AG04449 (cell line): ENCODE measurements at places on chromosomes 6 and 20.

DNA sequence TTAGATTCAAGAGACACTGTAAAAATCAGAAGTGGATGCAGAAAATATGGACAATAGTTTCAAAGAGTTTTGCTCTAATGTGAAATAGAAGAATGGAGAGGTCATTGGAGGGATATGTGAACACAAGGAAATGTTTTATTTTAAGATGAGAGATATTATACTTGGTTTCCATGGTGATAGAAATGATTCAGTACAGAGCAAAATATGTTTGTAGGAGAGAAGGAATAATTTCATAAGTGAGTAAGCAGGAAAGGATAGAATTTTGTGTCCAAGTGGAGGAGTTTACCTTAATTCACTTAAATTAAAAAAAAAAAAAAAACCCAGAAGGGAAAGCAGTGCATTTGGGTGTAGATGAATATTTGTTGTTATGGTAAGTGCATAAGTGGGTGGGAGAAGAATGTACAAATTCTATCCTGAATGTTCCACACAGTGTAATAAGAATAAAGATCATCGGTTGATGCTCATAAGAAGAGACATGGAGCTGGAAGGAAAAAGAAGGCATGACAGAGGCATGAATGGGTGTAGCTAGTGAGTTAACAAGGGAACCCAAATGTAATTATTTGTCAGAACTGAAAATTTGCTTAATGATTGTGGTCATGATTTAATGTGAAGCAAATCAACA is 688.9 kb upstream of the GJE1 start:
- DNase-seq: no peak

GRCh38 chr6:2854396-2854982 is 12.8 kb upstream of the SERPINB1 start:
- DNase-seq: no peak

GRCh38 chr20:30922129-30922528 is 335.3 kb upstream of the DEFB115 start:
- no peak for DNase-seq

DNA sequence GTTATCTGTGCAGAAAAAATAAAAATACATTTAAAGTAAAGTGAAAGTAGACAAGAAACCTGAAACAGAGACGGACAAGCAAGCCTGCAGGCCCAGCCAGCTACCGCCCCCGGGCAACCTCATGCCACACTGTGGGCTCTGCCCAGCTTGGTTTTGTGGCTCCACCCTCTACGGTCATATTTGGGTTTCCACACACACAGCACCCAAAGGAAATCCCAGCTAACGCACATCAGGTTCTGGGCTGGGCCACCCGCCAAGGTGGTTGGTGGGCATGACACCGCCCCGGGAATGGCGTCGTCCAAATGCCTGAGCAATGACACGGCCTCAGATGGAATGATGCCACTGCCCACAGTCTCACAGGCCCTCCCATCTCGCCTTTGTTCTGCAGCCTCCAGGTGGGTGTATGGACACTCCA is 22.9 kb downstream of the FAM110A start:
- DNase-seq: no peak

- DNase-seq: no peak
Measured at GRCh38 chr20:60338556-60338955, 380.3 kb downstream of the CDH26 start.

DNA sequence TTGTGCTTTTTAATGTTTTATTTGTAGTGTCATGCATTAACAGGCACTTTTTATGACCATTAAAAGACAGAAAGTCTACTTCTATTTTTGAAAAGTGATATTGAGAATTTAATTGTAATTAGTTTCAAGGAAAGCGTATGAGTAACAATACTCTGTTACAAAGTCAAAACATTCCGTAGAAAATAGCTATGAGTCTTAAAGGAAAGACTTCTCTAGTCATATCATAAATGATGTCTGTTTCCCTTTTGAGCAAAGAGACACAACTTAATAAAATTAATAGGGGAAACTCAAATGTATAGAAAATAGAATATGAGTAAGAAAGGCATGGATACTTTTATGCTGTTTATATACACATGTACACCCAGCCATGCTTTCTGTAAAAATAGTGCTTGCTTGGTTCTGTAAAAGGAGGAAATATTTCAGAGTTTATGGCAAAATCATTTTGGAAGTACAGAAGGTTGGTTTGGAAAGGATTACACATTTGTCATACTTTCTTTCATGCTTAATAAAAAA is 107.8 kb upstream of the AHI1 start:
- DNase-seq: no peak

DNA sequence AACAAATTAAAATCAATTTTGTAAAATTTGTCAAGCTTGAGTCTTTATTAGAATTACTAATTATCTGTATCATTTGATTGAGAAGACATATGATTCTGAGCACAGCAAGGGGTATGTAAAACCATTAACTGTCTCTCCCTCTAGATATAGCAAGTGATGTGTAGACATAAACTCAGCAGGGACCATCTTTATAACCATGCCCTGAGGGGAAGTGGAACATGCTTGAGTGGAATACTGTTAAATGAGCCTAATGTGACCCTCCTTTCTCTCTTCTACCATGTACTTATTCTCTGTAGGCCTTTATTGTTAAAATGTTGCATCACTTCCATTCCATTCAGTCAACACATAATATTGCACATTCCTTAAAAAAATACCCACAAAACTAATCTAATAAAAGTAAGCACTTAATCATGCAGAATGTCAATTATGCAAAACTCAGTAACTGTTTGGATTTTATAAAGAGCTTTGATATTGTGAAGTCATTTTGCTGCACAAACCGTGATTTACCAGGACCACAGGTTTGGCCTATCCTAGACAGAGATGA is 896.6 kb upstream of the MANEA start:
- no peak for DNase-seq

GRCh38 chr6:104689551-104690205 is 170.0 kb downstream of the HACE1 start:
- peak; percentile 29 for DNase-seq

GRCh38 chr6:75490706-75491105 is 2.9 kb downstream of the FILIP1 start:
- DNase-seq: no peak

DNA sequence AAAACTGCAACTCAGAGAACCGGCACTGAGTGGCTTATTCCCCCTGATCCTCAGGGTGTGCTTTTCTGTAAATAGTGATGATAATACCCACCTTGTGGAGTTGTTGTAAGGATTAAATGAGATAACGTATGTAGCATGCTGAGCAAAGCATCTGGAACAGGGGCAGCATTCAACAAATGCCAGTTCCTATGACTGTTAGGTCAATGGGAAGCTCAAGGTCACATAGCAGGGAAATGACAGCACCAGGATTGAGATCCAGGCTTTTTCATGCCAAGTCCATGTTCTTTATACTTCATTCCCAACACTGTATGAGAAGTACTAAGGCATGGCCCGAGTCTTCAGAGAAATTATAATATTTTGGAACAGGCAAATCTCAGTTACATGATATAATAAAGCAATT is 5.1 kb downstream of the RCAN2 start:
- DNase-seq: no peak

GRCh38 chr6:5403609-5404008 is 142.3 kb downstream of the FARS2 start:
- DNase-seq: no peak

- no peak for DNase-seq
Measured at GRCh38 chr6:170480050-170480692, 72.9 kb downstream of the PSMB1 start.

DNA sequence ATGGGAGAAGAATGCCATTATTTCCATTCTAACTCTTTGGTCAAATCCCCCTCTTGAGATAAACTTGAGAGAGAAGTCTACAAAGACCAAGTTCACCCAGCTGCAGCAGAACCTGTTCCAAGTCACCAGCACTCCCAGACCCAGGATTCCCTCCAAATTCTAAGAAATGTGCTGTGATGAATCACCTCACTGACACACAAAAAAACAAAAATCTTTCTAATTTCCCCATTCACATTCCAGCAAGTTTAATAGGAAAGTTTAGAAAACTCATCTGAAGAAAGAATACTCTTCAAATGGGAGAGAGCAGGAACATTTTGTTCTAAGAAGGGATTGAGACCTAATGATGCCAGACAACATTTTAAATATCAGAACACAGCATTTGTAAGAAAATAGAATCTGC is 213.6 kb upstream of the PLCB4 start:
- DNase-seq: no peak

GRCh38 chr6:154909821-154910220 is 85.3 kb upstream of the TIAM2 start:
- no peak for DNase-seq

GRCh38 chr6:138594758-138595140 is 95.5 kb upstream of the NHSL1 start:
- no peak for DNase-seq

- no peak for DNase-seq
Measured at GRCh38 chr6:148890096-148890495, 143.3 kb downstream of the UST start.

- no peak for DNase-seq
Measured at GRCh38 chr6:63897952-63898351, 262.4 kb downstream of the PHF3 start.

DNA sequence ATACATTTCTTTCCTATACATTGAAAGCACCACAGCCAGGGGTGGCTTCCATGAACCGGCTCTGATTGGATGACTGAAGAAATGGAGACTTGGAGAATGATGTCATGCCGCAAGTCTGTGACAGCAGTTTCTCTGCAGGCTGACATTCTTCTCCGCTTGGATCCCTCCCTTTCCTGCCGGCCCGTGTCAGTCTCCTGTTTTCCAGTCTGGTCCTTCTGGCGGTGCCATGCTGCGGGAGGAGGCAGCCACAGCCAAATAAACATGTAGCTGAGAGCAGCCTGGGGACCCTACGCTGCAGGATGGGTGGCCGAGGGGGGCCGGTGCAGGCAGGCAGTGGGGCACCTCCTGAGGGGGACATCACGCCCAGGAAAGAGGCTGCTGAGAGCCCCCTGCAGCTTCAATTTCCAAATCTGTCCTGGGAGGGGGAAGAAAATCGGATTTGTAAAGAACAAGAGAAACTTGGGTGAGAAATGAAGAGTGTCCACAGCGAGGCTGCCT is 178.0 kb downstream of the TAF4 start:
- DNase-seq: no peak

GRCh38 chr6:90288404-90288803 is 8.2 kb downstream of the BACH2 start:
- no peak for DNase-seq

- no peak for DNase-seq
Measured at GRCh38 chr6:115821798-115822197, 238.9 kb downstream of the FRK start.

- no peak for DNase-seq
Measured at GRCh38 chr6:119608994-119609393, 259.4 kb upstream of the MAN1A1 start.

- no peak for DNase-seq
Measured at GRCh38 chr6:135234492-135234780, 53.3 kb downstream of the MYB start.

DNA sequence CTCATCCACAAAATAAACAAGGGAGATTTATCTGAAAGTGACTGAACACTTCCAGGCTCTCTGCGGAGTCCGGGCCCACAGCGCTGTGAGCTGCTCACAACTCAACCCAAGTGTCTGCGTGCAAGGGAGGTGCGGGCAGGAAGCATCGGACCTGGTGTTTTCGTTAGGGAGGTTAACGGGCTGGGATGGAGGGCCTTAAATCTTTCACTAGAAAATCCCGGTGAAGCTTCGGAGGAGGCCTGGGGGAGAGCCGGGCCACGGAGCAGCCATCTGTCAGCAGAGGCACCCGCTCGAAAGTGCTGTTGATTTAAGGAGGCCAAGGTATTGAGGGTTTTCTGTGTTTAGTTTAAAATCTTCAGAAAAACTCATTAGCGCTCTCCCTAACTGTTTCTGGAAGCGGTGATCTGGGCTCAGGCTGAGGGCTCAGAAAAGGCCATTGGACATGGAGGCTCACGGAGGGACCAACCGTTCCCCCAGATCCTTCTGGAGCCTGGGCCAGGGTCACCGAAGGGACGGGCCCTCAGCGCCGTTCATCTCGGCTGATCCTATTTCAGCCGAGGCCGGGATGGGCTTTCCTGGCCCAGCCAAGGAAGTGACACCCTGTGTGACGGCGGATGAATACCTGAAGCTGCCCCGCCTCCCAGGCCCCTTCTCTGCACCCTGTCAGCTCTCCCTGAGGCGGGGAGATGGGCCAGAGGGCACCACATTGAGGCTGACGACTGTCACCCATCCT is 20.7 kb downstream of the GATA5 start:
- DNase-seq: no peak

DNA sequence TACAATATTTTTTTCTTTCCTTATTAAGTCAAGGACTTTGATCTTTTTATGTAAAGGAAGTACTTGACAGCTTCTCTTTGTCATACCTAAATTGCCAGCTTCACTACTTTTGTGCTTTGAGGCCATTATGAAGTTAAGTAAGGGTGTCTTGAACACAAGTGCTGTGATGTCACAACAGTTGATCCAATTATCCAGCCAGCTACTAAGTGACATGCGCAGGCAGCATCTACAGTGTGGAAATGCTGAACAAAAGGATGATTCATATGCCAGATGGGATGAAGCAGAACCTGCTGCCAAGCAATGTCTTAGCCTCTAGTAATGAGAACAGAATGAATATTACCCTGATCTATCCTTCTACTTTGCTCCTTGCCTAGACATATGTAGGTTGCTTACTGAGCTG is 68.3 kb upstream of the TMEM244 start:
- DNase-seq: peak; percentile 59

- no peak for DNase-seq
Measured at GRCh38 chr6:150628908-150629307, 29.2 kb downstream of the PLEKHG1 start.

GRCh38 chr20:10665027-10665561 is 8.7 kb downstream of the JAG1 start:
- no peak for DNase-seq

DNA sequence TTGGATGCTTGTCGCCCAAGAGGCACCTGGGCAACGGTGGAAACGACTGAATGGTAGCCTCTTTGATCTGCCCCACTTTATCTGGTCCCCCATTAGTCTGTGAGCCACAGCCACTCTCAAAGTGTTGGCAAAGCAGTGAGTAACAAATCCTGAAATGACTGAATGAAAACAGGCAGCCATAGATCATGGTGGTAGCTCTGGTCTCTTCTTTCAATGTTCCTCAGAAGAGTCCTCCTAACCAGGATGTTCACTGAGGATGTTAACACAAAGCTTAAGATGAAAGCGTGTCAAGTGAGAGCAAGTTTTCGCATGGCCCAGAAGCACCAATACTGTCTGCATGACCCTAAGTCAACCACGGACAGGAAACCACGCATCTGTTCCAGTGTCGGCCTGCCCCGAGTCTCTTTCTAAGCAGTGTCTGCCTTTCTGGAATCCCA is 107.3 kb downstream of the IRF4 start:
- DNase-seq: no peak

GRCh38 chr6:137265561-137266308 is 46.5 kb upstream of the IFNGR1 start:
- DNase-seq: no peak

- DNase-seq: no peak
Measured at GRCh38 chr20:2558581-2559278, 22.4 kb downstream of the TMC2 start.

DNA sequence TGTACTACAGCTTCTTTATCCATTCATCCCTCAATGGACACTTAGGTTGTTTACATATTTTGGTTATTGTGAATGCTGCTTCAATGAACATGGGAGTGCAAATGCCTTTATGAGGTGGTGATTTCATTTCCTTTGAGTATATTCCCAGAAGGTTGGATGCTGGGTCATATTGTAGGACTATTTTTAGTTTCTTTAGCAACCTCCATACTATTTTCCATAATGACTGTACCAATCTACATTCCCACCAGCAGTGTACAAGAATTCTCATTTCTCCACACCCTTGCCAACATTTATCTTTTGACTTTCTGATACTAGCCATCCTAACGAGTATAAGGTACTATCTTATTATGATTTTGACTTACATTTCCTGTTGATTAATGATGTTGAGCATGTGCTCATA is 269.0 kb downstream of the C6orf118 start:
- DNase-seq: no peak
